ENCODE measurements at places on chromosomes 3 and 15.

DNA sequence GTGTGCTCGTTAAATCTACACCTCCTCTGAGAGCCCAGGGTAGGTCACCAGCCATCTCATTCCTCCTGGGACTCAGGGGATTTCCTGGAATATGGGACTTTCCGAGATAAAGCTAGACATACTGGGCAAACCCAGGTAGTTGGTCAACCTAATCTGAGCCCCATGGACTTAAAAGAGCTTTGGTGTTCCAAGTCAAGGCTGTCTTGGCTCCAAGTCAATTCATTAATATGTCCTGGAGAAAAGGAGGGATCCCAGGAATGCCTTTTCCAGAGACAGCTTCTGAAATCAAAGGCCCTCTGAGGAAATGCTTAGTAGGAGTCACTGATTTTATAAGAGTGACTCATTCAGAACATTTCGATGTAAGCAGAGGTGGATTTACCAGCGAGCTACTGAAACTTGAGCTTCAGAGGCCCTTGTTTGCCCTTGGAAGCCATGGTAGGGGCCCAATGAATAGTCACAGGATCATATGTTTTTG is 137.3 kb upstream of the UBE2E1 start:
- DNase-seq, result no peak

GRCh38 chr15:27808182-27808581 is 290.9 kb downstream of the OCA2 start:
- DNase-seq, result no peak

- no peak for DNase-seq
Observed at GRCh38 chr3:45953536-45953935, 10.3 kb downstream of the CXCR6 start.

- DNase-seq, result no peak
Observed at GRCh38 chr3:190229632-190230424, 92.4 kb downstream of the CLDN1 start.

GRCh38 chr3:173584093-173584837 is 186.7 kb downstream of the NLGN1 start:
- no peak for DNase-seq

- no peak for DNase-seq
Observed at GRCh38 chr15:81013396-81013929, 12.7 kb downstream of the TLNRD1 start.

DNA sequence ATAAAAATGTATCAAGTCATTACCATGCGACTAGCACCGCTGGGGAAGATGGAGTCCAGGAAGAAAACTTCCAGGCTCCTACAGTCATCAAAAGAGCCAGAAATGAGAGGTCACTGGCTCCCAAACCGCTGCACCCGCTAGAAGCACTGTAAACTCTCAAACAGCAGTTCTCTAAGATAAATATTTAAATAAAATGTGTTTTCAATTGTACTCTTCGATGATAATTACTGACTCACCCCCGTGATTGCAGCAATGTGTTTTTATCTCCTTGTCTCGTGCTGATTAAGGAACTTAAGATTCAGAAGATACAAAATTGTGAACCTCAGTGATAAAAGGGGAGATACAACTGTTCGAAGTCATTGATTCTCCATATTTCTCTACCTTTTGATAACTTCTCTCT is 45.8 kb upstream of the FOXP1 start:
- DNase-seq, result no peak
